MV-4-11 (cell line): ENCODE measurements at places on chromosomes 6 and 20.

GRCh38 chr20:62925076-62925419 is 1.3 kb downstream of the DIDO1 start:
- no peak for DNase-seq

- peak; percentile 35 for DNase-seq
Measured at GRCh38 chr20:20060234-20060998, 8.1 kb downstream of the CFAP61 start.

GRCh38 chr6:136918706-136919105 is 3.4 kb upstream of the SLC35D3 start:
- DNase-seq = no peak

- peak; percentile 83 for DNase-seq
Measured at GRCh38 chr6:11771473-11772048, 7.0 kb downstream of the ADTRP start.

DNA sequence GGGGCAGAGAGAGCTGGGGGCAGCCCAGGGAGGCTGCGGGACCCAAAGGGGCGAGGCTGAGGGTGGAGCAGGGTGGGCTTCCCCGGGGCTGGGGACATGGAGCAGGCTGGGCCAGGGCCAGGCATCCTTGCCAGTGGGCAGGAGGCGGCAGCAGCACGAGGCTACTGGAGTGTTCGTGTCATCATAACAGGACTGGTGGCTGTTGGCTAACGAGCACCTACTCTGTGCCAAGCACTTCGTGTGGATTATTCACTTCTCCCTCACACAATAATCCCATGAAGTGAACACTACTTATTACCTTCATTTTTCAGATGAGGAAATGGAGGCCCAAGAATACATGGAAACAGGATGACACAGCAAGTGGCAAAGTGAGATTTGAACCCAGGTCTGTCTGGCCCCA is 41.7 kb downstream of the GRM4 start:
- no peak for DNase-seq

GRCh38 chr6:108655806-108656651 is 95.3 kb downstream of the FOXO3 start:
- DNase-seq = no peak

DNA sequence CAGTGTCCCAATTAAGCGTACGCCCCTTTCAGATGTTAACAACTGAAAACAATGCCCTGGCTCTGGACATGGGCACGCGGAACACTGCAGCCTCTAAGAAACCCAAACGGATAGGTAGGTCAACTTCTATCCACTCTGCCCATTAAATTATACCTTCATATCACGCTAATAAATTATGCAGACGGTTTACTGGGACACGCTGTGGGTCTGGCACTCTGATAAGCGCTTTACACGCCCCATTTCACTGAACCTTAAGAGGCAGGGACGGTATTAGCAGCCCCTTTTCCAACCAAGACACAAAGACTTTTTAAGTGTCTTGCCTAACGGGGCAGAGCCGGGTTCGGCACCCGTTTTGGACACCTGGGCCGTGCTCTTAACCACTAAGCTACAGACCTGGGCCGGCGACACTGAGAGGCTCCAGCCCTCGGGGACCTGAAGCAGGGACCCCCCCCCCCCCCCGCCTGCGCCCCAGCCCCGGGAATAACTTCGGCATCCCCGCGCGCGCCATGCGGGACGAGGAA is 744 bp downstream of the STAU1 start:
- DNase-seq = no peak
